ENCODE measurements at places on chromosomes 3 and 15.

DNA sequence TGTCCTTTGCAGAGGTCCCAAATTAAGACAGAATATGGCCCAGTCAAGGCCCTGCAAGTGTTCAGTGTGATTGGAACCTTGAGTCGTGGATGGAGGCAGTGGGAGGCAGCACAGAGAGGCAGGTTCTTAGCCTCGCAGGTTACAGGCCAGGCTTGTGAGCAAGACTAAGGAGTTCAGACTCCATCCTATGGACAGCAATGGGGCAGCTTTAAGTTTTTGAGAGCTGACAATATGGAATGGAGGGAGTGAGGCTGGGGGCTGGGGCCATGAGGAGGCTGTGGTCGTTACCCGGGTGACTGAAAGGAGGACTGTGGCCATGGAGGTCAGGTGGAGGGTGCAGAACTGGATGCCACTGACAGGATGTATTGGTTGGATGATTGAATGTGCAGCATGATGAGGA lies 74.1 kb upstream of the PRR23C start:
- no peak for DNase-seq

DNA sequence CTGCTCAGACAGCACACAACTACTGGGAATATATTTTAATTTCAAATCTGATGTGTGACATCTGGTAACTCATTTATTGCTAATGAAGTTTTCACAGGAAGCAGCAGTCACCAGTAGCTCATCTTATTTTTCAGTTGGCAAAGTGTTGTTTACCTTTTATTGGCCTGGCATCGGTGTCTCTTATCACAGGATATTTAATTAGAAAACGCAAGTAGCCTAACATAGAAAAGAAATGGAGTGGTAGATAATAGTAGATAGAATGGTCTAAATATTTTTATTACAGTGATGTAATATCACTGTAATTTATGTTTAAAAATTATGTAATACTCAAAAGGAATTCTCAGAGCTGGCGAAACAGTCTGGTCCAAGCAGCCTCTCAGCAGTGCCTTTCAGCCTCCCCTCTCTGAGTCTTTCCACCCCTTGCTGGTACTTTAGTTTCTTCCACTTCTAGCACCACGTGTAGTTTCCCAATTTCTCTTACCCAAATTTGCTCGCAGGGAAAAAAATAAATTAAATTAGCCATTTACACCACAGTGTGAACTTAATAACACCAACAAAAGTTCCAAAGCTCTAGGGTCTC lies 31.9 kb downstream of the AGTR1 start:
- DNase-seq: no peak

DNA sequence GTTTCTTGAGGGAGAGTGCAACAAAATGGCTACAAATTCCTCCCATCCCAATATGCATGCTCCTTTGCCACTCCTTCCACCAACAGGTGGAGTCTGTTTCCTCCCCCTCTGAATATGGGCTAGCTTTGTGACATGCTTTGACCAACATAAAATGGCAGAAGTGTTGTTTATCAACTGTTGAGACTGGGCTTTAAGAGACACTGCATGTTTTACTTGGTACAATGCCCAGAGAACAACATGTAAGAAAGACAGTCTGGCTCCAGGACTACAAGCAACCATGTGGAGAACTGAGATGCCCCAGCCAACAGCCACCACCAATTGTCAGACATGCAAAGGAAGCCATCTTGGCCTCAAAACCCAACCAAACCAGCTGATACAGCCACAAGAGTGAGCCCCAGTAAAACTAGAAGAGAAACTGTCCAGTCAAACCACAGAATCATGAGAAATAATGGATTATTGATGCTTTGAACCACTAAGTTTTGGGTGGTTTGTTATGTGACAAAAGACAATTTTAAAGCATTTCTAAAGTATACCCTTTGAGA lies 40.5 kb downstream of the NUDT16 start:
- DNase-seq: no peak

DNA sequence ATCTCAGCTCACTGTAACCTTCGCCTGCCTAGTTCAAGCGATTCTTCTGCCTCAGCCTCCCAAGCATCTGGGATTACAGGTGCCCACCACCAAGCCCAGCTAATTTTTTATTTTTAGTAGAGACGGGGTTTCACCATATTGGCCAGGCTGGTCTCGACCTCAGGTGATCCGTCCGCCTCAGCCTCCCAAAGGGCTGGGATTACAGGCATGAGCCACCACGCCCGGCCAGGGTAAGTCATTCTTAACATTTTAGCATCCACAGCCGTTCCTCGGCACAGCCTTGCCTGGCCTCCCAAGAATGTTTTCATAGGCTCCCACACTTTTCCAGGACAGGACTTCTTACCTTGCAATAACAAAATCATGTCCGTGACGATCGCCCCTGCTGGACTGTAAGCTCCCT lies 8.7 kb upstream of the EPHB3 start:
- DNase-seq: no peak

GRCh38 chr3:38143511-38143910 lies 5.0 kb downstream of the MYD88 start:
- no peak for DNase-seq

DNA sequence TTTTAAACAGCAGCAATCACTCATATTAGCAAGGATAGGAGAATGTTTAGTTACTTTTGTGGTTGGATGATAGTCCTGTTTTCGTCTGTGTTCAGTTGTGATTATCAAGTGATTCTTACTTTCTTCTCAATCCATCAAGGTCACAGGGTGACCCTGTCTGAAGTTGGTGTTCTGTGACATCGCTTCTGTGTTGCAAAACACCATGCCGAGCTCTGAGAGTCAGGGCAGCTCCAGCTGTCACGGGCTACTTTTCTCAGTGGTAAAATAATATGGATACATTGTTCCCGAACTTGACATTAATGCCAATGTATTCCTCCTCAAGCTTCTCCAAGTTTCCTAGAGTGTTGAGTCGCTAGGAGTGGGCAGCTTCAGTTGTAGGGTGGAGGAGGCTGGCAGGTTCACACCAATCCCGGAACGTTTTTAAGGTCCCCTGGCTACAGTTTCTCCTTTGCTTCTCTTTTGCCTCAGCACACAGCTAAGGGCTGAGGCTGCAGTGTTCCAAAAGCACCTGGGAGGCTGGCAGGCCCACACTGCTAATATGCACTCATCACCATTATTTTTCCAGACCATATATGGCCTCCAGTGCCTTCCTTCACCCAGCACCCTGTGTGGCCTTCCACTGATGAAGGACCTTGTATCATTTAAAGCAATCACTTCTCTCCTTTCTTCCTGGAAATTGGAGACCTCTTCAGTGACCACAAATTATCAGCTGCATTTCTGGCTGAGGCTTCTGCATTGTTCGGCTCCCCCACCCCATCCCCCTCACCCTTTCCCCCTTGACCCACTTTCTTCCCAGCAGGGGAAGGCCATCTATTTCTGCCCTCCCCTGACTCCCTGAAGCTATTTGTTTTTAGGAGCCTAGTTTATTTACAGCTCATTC lies 25.8 kb downstream of the COLQ start:
- no peak for DNase-seq

DNA sequence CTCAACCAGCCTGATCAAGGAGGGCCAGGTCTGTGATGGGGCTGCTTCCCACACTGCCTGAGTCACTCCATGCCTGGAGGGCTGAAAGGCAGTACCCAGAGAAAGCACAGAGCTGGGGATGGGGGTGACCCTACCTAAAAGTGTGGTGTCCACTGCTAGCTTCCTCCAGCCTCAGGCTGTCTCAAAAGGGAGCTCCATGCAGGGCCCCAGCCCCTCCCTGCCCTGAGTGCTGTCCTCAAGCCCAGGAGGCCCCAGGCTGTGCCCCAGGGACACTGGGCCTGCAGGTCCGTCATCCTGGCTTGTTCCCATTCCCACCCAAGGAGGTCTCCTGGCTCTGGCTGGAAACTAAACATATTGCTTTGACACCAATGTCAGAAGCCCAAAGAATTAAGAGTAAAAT lies 56.8 kb downstream of the ZNF445 start:
- DNase-seq: no peak

GRCh38 chr3:9883706-9884554 lies 3.9 kb upstream of the CIDEC start:
- DNase-seq: no peak

DNA sequence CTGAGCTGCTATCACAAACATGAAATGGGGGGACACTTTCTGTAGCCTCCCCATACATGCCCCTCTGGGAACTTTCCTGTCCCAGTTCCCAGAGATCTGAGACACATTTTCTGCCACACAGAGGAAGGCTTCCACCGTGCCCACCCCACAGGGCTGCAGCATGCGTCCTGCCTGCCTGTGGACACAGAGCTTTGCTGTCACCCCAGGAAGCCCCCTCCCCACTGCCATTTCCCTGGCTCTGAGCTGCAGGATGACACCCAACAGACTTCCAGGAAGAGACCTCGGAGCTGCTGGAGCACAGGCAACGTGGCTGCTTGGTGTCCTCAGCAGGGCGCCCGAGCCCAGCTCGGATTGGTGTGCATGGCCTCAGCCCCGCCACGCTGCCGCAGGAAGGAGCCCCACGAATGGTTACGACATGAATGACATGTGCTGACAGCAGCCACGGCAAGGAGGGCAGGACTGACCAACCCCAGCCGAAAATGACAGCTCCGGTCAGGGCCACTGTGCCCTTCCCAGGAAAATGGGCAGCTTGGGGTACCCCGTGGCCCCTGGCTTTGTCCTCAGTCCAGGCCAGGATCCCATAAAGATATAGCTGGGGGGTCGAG lies 81.3 kb downstream of the VGLL4 start:
- DNase-seq: no peak

DNA sequence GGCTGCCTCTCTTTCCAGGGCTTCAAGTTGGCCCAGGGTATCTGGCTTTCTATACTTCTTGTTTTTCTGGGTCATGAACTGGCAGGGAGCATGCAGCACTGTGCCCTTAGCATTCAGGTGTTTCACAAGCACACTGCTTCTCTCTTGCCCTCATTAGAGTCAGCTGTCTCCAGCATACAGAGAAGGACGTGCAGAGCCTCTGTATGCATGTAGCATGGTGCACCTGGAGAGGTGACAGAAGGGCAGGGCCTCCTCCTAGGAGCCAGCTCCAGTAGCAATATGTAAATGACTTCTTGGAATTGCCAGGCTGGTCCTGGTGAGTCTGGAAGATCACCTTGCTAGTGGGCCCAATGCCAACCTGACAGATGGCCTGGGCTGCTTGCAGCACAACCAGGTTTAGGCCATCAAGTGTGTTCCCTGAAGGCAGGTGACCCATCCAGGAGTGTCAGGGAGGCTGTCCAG lies 44.8 kb upstream of the ATP2C1 start:
- peak; percentile 36 for DNase-seq

GRCh38 chr3:126293370-126294082 lies 63.7 kb downstream of the KLF15 start:
- peak; percentile 47 for DNase-seq

GRCh38 chr3:6204891-6205290 lies 656.0 kb upstream of the GRM7 start:
- DNase-seq: no peak

GRCh38 chr3:135169651-135170050 lies 374.6 kb downstream of the EPHB1 start:
- DNase-seq: no peak

DNA sequence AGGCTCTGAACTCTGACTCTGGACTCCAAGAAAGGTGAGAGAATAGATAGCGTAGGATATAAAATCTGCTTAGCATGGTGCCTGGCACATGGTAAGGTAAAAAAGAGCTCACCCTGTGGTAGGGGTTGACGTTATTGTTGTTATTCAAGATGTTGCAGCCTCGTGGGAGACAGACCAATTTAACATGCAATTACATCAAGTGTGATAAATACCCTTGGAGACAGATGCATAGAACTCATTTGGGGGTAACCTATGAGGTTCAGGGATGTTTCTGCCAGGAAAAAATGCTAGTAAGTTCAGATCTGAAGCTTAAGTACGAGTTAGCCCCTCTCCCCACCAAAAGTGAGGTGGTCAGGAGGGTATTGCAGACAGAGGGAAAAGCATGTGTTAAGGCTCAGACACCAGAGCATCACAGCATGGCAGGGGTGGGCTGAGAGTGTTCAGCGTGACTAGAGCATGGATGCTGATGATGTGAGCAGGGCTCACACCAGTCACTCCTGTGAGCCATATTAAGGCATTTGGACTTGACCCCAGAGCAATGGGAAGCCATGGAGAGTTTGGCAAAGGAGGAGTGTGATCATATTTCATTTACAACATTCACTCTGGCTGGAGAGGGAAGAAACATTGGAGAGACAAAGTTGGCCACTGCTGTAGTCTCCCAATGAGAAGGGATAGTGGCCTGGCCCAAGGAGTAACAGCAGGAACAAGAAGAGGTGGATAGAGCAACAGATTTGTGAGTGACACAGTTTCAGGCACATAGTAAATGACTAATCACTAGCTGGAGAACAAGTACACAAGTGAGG lies 181.0 kb downstream of the UACA start:
- DNase-seq: no peak

DNA sequence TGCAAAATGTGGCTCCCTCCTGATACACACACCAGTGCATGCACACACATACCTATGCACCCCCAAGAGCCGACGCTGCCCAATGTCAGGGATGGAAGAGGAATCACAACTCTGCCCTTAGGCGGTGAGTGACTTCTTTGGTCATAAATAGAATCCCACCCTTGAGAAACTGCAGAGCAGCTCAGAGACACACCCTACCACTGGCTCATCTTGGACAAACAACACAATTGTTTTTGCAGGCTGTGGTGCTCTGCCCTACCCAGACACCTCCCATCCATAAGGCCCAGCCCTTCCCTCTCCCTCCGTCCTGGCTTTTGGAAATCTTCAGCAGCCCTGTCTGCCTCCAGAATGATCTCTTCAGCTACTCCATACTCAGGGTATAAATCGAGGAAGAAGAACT lies 73.8 kb upstream of the HRH1 start:
- DNase-seq: peak; percentile 20

DNA sequence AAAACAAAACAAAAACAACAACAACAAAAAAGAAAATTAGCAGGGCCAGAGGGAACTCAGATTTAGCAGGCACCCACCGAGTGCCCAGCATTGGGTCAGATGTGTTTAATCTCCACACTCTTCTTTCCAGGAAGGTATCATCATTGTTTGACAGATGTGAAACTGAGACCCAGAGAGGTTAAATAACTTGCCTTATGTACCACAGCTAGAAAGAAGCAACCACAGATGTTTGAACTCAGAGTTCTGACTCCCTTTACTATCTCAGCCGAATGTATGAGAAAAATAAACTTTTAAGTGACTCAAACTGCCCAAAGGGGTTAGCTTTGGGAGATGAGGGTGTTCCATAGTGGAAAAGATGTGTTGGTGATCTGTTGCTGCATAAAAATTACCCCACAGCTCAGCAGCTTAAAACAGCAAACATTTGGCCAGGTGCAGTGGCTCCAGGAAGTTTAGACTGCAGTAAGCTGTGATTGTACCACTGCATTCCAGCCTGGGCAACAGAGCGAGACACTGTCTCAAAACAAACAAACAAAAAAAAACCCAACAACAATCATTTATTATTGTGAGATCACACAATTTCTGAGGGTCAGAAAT lies 4.5 kb upstream of the RPP25 start:
- DNase-seq: no peak

- DNase-seq: peak; percentile 46
These were observed 128.0 kb upstream of the CBLB start for GRCh38 chr3:105996781-105997180.

GRCh38 chr3:159859836-159860235 lies 128.8 kb upstream of the IL12A start:
- peak; percentile 50 for DNase-seq

GRCh38 chr15:63022181-63022580 lies 20.4 kb upstream of the TPM1 start:
- no peak for DNase-seq
